ENCODE measurements at places on chromosomes 4 and X. TPM values are rescaled to one million over a fixed set of nuclear protein-coding genes. Genes with fewer than 3 reads are reported as not detected.

- DNase-seq, result no peak
Measured at GRCh38 chr4:147899512-147899911, 167.6 kb downstream of the ARHGAP10 start.

The FAM193A gene
- 22.9 TPM for total RNA-seq

DNA sequence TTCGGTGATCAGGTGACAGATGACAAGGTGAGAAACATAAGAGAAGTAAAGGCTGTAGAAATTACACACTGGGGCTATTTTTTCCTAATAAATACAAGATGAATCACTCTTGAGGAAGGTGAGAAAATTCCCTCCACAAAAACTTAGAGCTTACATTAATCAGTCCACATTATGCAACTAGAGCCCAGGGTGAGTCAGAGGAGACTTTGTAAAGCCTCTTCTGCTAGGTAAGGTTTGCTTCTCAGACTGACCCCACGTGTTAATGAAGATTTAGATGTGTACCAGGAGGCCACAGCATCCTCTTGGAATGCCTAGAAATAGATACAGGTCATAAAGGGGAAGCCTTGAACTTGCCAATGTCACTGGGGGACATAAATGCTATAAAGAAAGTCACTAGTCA lies 396.0 kb upstream of the SMIM31 start:
- no peak for DNase-seq

DNA sequence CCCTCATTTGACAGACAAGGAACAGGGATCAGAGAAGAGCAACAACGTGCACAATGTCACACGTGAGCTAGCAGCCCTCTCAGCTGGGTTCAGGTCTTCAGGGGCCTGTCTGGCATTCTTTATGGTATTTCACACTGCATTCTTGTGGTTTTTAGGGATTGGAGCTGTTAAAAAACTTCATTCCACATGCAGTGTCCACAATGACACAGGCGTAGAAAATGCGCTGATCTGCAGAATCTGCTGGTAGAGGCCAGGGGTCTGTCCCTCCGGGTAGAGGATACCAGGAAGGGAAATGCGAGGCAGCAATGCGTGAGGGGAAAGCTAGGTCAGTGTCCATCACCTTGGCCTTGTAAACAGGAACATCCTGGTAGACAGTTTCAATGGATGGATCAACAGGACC lies 36.6 kb downstream of the MAP7D3 start:
- DNase-seq, result no peak

GRCh38 chr4:140689623-140690022 lies 66.6 kb downstream of the TBC1D9 start:
- no peak for DNase-seq

GRCh38 chrX:28058901-28059300 lies 77.7 kb upstream of the DCAF8L1 start:
- no peak for DNase-seq

DNA sequence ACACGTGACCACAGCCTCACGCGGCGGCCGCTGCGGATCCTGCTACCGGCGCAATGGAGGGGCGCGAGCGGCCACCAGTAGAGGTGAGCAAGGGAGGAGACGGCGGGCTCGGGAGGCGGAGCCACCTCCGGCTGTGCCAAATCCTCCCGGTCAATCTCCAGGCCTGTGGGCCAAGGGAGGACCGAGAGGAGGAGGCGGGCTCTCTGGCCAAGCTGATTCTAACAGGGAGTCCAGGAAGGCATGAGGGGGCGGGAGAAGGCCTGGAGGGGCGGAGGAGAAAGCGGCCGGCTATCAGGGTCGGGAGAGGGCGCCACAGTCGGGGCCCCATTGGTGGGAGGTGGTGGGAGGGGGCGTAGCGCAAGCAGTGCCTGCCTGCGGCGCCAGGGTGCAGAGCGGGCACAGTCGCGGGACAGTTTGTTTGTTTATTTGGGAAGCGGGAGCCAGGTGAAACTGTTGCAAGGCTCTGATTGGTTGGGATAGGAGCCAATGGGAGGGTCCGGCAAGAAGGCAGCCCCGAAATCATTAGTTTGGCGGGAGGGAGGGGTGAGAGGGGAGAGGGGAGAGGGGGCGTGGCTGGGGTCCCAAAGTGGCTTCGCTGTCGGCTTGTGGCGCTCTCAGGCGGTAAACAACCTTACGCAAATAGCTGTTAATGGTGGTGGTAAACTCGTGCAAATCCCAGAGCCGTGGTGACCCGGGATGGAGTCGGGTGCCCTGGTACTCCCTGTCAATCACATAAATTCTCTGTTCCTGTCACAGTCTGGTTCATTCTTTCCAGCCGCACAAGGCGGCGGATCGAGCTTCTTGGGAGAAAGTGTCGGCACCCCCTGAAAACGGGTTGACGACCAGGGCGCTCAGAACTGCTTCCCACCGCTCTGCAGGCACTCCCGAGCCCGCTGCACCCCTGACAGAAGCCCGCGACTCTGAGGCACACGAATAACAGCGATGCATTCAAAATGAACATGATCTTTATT lies at the start of gene IRS4:
TSS of gene IRS4 (minus strand) at position 55 of the 971 bp plus-strand sequence.
- DNase-seq, result peak; percentile 90

GRCh38 chr4:27181693-27182092 lies 321.1 kb downstream of the STIM2 start:
- DNase-seq, result no peak

- peak; percentile 53 for DNase-seq
Measured at GRCh38 chr4:118313098-118313497, 39.7 kb downstream of the PRSS12 start.

GRCh38 chrX:152893980-152894610 lies 3.8 kb upstream of the ZNF185 start:
- no peak for DNase-seq

DNA sequence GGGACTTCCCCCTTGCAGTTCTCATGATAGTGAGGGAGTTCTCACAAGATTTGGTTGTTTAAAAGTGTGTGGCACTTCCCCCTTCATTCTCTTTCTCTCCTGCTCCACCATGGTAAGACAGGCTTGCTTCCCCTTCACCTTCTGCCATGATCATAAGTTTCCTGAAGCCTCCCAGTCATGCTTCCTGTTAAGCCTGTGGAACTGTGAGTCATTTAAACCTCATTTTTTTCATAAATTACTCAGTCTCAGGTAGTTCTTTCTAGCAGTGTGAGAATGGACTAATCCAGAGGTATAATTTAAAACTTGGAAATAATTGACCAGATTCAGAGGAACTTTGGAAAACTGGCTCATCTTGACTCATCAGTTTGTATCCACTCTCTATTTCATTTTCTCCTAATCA lies 129.0 kb downstream of the TMEM47 start:
- DNase-seq, result no peak

GRCh38 chr4:187183346-187183745 lies 459.7 kb upstream of the FAT1 start:
- DNase-seq, result no peak
